ENCODE measurements at places on chromosomes 7 and 10. TPM values are rescaled to one million over a fixed set of nuclear protein-coding genes. Genes with fewer than 3 reads are reported as not detected.

The CARD11 gene
- total RNA-seq = 0.04 TPM

The AMPH gene
- total RNA-seq = 7.3 TPM

The ANK3 gene
- total RNA-seq = 9.1 TPM

The FRAT1 gene
- total RNA-seq = 1.6 TPM

The PTEN gene
- not detected for total RNA-seq

The PNLIPRP1 gene
- total RNA-seq = not detected

The IFIT3 gene
- total RNA-seq = 24.6 TPM

The RADIL gene
- total RNA-seq = 1.4 TPM

The TRIM73 gene
- not detected for total RNA-seq

The VWA2 gene
- not detected for total RNA-seq

The SEMA3D gene
- 35.3 TPM for total RNA-seq

The GOLGA7B gene
- total RNA-seq = 0.04 TPM

The OR13A1 gene
- total RNA-seq = not detected

The PNLIP gene
- total RNA-seq = not detected

The CPN1 gene
- not detected for total RNA-seq

The SLC18A3 gene
- total RNA-seq = not detected

The CRHR2 gene
- not detected for total RNA-seq

The TMEM213 gene
- total RNA-seq = not detected
